ENCODE measurements at places on chromosomes 6 and 20.

GRCh38 chr6:42771741-42772100, 10.1 kb upstream of the BICRAL start:
- no peak for DNase-seq

DNA sequence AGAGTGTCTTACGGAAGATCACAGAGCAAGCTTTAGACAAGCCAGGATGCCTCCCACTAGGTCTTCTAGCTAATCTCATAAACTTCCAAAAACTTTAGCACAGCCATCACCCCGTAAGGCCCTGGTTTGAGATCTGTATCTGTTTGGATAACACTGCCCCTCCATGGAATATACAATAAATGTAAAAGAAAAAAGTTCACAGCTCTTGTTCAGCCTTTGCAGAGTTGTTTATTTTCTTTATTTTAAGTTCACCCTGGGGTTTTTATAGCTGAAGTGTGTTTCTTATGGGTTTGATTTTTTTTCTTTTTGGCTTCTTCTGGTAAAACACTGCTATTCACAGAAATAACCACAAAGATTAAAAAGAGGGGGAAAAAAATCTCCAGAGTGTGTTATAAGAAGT, 125.6 kb downstream of the EYA2 start:
- DNase-seq, result no peak

DNA sequence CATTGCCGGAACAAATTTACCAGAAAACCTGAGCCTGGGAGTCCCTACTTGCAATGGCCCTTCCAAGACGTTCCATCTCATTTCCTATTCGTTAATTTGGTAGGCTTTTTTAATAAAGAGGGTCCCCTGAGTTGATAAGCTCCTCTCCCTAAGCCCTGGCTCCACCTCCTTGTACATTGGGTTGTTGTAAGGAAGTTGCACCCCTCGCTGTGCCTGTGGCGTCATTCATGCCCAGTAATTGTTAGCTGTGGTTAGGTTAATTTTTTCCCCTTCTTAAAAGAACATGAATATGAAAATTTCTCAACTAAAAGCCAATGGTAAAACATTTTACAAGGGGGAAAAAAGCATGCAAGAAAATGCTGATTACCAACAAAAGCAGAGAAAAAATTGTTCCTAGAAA, 91.9 kb downstream of the SLC24A3 start:
- no peak for DNase-seq

DNA sequence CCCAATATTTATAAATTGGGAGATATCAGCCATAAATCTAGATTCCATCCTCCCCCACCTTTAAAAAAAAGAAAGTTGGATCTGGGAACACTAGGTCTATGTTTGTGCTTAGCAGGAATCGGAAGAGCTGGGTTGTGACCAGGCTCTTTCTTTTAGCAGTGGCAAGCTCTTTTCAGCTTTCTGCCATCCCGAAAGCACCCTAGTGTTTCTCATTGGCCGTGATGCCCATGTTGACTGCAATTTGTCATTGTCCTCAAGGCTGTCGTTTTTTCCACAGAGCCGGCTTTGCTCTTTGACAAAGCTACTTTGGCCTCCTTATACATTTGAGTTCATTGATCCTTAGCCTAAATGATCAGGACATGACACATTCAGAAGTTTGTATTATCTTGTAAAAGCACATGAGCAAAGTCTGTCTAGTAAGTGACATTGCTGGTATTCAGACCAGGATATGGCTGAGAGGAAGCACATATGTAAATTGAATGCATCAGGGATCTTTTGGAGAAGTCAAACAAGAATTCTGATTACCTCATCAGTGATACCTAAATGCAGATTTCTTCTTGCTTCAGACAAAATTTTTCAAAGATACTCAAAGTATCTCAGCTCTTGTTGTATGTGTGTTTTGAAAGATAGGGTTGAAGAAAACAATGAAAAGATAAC, 50.1 kb downstream of the CARMIL1 start:
- DNase-seq, result no peak

DNA sequence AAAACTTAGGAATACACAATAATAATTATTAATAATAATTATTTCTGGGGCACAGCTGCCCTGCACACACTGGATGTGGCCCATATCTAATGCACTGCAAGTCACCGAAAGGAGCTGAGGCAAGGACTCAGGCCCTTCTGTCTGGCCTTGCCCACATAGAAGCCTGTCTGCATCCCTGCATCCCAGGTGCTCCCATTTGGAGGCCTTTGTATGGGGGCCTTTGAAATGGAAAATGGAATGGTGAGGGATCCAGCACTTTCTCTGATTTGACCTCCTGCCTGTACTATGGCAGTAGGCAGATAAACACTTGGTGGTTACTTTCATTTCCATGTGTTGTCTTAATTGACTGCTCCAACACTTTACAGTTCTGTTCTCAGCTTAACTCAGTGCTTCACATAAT, 75.7 kb upstream of the PTCHD4 start:
- no peak for DNase-seq

GRCh38 chr6:21609881-21610329, 16.4 kb downstream of the SOX4 start:
- no peak for DNase-seq
